ENCODE measurements at places on chromosomes 2 and 18. TPM values are rescaled to one million over a fixed set of nuclear protein-coding genes. Genes with fewer than 3 reads are reported as not detected.

Gene ASNSD1
- total RNA-seq = 91.0 TPM

Gene FRZB
- total RNA-seq = 14.3 TPM

Gene MAP2
- 767 TPM for total RNA-seq

Gene REG1B
- total RNA-seq = not detected

Gene PDE1A
- total RNA-seq = 41.8 TPM

Gene RRM2
- 4.4 TPM for total RNA-seq

Gene BIN1
- total RNA-seq = 42.8 TPM
